Stimulated activated CD4-positive, alpha-beta T cell treated with anti-CD3 and anti-CD28 coated beads, Interleukin-1b, Interleukin-23, amount 100 ng/mL, for 4 hours (primary cell): ENCODE measurements at places on chromosomes 3 and 15.

DNA sequence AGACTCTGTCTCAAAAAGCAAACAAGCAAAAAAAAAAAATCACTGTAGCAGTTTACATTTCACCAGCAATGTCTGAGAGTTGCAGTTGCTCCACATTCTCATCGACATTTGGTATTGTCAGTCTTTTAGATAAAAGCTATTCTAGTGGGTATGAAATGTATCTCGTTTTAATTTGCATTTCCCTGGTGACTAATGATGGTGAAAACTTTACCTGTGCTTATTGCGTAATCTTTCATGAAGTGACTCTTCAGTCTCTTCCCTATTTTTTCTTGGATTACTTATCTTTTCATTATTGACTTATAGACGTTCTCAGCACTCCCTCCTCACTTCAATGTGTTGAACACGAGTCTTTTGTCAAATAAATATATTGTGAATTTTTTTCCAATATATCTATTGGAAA is 37.2 kb upstream of the CLSTN2 start:
- DNase-seq: no peak

DNA sequence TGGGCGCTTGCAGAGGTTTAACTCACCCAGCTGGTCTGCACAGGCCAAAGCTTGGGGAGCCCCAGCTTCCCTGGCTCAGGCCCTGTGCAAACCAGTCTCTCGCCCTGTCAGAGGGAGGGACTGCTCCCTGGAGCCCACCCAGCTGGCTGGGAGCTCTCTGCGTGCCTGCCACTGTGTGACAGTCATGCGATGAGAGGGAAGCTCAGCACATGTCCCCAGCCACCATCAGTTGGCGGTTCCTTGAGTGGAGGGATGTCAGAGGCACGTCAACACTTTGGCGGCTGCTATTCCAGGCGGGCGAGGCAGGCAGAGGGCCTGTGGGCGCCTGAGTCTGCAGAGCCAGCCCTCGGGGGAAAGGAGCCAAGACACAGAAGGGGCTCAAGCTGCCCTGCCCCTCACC is 324.6 kb downstream of the UACA start:
- no peak for DNase-seq

GRCh38 chr3:120284747-120285507 is at the start of gene GPR156:
GPR156 (minus strand) TSS chr3:120285222; CDS start chr3:120244098, 41,124 bp downstream.
- no peak for DNase-seq

- DNase-seq: no peak
These were observed 79.3 kb upstream of the OXTR start for GRCh38 chr3:8848696-8849131.

GRCh38 chr3:45664578-45664977 is 24.6 kb upstream of the SACM1L start:
- DNase-seq: peak; percentile 56

GRCh38 chr15:54722342-54722986 is 474.3 kb downstream of the RSL24D1 start:
- no peak for DNase-seq

DNA sequence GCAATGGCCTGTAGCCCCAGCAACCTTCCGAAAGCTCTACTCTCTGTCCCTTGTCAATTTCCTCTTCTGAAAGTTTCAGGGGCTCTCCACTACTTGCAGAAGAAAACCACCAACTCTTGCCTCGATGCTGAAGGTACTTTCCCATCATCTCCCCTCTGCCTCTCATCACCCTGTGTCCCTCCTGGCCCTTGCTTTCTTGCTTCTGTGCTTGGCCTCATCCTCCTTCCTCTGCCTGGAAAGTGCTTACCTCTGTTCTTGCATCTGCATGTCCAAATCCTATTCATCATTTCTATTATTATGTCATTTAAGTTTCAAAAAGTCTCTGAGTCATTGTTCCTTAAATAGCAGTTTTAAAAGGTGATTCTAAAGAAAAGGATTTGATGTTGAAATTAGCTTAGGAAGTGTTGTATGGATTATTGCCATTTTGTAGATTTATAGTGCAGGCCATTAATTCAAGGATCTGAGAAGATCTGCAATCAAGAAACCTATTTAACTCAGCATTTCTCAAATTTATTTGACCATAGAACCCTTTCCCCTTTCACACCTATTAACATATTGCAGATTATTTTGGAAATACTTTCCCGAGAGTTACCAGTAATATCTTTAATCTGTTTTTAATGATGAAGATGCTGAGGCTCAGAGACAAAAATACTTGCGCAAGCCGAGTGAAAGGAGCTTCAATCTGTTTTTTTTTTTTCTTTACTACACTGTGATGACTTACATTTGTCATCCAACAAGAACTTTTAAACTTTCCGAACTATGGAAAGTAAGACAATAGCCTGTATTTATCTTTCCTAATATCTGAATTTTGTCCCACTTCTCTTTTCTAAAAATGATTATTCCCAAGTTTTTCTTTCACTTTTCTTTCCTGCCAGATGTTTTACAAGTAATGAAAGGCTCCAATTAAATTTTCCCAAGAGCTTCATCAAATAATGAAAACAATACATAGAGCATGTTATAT is 22.3 kb upstream of the CFAP161 start:
- no peak for DNase-seq

- no peak for DNase-seq
These were observed 98.9 kb downstream of the DNAJB8 start for GRCh38 chr3:128367761-128368160.

GRCh38 chr15:40762919-40763800 is 708 bp upstream of the GCHFR start:
- DNase-seq: no peak

- no peak for DNase-seq
These were observed 9.1 kb downstream of the OR5H2 start for GRCh38 chr3:98291332-98291957.

DNA sequence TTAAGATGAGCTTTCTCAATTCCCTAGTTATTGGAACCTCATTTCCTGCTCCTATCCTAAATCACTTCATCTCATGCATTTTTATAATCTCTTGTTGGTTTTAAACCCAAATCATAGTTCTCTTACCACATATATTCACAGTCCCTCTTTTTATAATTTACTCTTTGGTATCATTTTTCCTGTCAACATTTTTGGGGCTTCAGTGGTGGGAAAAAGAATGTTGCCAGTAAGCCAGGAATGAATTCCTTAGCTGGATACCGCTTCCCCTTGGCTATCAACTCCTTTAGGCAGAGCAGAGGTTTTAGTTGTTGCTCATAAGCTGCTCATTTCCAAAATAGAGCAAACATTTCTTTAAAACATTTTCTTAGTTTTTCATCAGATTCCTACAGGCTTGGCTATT is 112.3 kb downstream of the GALK2 start:
- DNase-seq: no peak

DNA sequence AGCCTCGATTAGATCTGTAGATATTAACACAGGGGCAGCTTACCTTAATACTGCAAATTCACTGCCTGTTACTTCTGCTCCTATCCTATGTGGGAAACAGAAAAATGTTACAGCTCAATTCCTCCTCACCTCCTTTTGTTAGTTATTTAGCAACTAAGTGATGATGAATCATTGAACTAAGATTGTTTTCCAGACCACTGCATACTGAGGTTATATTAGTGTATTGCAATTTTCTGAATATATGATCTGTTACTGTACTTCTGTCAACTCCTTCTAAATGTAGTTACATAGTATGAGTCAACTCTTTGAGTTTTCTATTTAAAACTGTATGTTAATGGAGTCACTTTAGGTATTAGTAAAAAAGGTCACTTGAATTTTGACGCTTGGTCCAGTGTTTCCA is 331.5 kb upstream of the SLCO3A1 start:
- no peak for DNase-seq

GRCh38 chr3:186857743-186858142 is 15.2 kb downstream of the ADIPOQ start:
- no peak for DNase-seq

- no peak for DNase-seq
These were observed 106.7 kb downstream of the ZIC4 start for GRCh38 chr3:147299656-147300055.

DNA sequence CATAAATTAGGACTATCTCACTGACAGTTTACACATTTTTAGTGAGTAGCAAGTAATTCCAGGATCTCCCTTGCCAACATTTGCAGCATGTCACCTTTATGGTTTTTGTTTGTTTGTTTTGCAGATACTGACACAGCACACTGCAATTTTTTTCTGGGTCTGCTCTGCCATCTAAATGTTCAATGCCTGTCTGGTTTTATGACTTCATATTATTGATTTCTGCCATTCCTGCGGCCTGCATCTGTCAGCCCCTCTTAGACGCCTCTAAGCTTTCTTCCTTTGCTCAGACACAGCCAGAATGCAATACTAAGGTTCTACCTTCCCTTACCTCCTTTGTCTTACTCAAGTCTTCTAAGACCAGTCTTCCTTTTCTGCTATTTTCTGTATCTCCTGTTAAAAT is 321.2 kb upstream of the AZI2 start:
- no peak for DNase-seq

- DNase-seq: no peak
These were observed 3.1 kb downstream of the RBP2 start for GRCh38 chr3:139473155-139473771.

DNA sequence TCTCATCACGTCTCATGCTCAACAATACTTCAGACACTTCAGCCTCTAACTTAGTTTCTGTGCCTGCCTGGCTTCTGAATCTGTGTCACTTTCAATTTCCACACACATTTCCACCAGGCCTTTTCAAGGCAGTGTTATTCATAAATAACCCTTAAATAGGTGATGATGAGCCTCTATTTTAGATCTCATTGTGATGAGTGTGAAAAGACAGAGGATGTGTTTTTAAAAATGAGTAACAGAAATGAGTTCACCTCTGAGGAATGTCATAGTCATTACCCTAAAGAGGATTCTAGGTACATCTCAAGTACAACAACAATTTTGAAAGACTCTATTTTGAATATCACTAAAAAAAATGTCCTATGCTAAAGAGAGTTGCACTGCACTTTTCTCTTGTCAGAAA is 64.6 kb downstream of the STAC start:
- DNase-seq: no peak

GRCh38 chr15:64466408-64467141 is 6.2 kb downstream of the ZNF609 start:
- DNase-seq: no peak

DNA sequence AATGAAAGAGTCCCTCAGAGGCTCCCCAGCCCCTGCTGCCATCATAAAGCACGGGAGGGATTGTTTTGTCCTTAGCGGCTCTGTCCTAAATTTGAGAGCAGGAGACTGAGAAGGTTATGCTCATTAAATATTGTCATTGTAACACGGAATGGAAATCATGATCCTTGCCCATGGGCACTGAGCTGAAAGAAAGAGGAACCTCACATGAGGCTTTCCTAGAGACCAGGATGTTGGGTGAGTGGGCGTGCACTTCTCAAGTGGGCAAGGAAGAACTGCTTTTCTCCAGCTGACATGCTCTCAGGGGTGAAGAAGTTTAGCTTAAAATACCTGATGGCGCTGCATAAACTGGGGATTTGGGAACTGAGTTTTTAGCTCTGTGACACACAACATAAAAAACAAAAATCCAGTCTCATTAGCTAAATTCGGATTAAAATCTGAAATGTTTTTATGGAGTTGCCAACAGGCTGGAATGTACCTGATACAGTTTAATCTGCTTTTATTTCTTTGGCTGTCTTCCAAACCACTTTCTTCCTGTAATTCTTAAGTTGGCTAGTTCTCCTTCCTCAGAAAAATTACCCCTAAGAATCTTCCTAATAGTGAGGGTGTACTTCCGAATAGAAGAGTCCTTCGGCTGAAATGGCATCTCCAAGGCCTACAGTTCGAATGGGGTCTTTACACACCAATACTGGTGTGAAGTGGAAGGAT is 31.7 kb downstream of the ADPGK start:
- no peak for DNase-seq

GRCh38 chr15:101542306-101543025 is 53.0 kb upstream of the PCSK6 start:
- DNase-seq: no peak

DNA sequence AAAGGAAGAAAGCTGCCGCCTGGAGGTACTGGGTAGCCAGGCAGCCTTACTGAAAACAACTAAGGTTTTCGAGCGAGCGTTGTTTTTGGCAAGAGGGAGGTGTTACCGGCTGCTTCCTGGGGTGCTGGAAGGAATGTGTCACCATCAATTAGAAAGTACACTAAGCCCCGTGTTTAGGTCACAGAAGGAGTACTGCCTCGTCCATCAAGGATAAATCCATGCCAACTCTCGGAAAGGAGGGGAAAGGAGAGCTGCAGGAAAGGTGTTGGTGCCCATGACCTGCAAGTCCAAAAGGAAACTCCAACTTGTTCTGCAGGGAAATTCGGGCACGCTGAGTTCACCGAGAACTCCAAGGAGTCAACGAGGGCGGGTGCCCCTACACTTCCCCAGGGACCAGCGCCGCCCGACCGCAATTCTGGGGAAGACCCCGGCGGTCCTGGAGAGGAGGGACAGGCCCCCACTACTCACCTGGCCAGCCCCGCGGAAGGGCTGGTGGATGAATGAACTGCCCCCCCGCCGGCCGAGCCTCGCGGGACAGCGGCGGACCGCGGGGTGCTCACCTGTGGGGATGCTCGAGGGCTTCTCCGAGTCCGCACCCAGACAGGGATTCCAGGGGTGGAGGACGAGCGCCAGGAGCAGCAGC is 542 bp downstream of the PLOD2 start:
- DNase-seq: no peak

GRCh38 chr3:143311096-143311495 is 191.5 kb downstream of the CHST2 start:
- no peak for DNase-seq
